ENCODE measurements at places on chromosomes 12 and 14.

DNA sequence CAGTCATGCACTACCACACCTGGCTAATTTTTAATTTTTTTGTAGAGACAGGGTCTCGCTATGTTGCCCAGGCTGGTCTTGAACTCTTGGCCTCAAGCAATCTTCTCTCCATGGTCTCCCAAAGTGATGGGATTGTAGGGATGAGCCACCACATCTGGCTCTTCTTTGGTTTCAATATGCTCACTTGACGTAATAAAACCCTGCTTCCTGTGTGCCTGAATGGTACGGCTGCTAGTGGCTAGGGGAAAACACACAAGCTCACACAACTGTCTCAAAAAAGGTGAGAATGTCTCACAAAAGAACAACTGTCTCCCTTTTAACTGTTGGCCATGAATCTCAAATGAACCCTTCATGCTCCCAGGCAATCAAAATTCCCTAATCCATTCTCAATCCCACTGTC is 15.0 kb downstream of the C1S start:
- H3K27ac ChIP-seq, result no peak overlapping the region
- no peaks in the 10 kb centered on the region for H3K4me1 ChIP-seq
- H3K27me3 ChIP-seq, result no peaks in the 10 kb centered on the region
- H3K36me3 ChIP-seq, result no peaks in the 10 kb centered on the region
- no peak for DNase-seq

DNA sequence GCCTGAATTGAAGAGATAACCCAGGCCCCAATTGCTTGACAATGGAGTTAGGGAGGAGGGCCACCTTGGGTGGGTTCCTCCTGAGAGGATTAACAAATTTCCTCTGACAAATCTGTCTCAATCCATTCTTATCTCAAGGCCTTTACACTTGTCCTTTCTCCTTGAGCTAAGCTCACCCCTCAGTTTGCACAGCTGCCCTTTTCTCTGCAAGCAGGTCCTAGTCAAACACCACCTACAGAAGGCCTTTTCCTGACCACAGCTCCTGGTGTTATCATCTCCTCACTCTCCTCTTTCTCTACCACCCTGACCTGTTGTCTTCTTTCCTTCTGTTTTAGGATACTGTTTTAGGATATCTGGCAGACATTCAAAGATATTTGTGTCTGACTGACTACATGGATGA is 26.4 kb upstream of the GSC start:
- H3K4me1 ChIP-seq, result no peaks in the 10 kb centered on the region
- no peak for DNase-seq
- no peak overlapping the region for H3K4me3 ChIP-seq
- H3K36me3 ChIP-seq, result no peaks in the 10 kb centered on the region

- no peaks in the 10 kb centered on the region for H3K4me1 ChIP-seq
- peaks cover 9% of the 10 kb centered on the region for H3K36me3 ChIP-seq
Observed at GRCh38 chr12:93476555-93476954, 9.2 kb downstream of the MRPL42 start.

DNA sequence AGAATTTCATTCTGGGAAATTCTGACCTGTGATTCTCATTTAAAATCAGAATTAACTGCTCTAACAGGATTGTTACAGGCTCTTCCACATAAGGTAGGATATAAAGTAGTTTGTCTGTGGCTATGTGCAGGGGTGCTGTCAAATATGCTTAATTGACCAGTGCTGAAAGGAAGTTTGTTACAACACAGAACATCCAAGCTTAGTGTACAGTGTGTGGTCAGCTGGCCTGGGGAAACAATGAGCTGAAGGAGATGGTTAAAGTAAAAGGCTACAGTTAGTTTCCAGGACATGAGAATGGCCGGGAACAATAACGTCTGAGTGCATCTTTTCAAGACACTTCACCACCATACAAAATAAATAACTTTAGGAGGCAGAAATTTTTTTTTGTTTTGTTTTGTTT is 68.0 kb downstream of the PKP2 start:
- no peaks in the 10 kb centered on the region for H3K27me3 ChIP-seq
- H3K27ac ChIP-seq, result no peak overlapping the region
- no peaks in the 10 kb centered on the region for H3K4me1 ChIP-seq

- DNase-seq, result no peak
- H3K27me3 ChIP-seq, result no peaks in the 10 kb centered on the region
- H3K36me3 ChIP-seq, result no peaks in the 10 kb centered on the region
Observed at GRCh38 chr14:46322076-46322475, 329.5 kb downstream of the RPL10L start.

DNA sequence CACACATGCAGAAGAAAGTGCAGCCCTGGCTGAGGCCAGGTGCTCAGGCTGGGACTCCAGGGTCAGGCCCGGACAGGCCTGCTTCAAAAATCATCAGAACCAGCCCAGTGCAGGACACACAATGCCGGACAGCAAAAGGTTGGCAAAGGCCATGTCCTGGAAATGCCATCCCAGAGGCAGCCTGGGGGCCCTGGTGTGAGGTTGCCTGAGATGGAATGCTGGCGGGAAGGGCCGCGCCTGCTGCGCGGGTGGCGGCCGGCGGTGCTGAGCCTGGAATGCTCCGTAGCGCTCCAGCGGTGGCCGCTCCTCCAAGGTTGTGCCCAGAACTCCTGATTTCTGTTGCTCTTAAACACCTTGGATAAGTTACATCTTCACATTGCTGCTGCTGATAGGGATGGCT is 21.7 kb upstream of the CRIP2 start:
- no peak for DNase-seq
- no peaks in the 10 kb centered on the region for H3K4me1 ChIP-seq
- no peak overlapping the region for H3K4me3 ChIP-seq
- no peak overlapping the region for H3K27ac ChIP-seq
- peaks cover 17% of the 10 kb centered on the region for H3K36me3 ChIP-seq

DNA sequence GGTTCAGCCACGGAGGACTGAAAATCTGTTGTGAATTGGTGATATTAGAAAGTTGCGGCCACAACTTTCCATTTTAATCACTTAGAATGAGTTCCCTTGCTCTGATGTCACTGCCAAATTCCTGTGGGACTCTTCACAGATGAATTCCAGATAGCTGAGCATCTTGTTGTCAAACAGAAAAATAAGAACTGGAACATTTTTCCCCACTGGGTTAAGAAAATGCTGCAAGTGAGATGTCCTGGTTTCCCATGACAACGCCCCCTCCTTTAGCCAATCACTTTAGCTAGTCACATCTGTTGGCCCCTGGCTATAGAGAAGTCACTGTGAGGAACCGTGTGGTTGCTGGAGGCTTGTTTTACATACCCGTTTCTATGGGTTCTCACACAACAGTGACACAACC is 135.9 kb downstream of the KTN1 start:
- H3K4me1 ChIP-seq, result no peaks in the 10 kb centered on the region
- H3K4me3 ChIP-seq, result no peak overlapping the region
- H3K27ac ChIP-seq, result no peak overlapping the region
- no peaks in the 10 kb centered on the region for H3K27me3 ChIP-seq

DNA sequence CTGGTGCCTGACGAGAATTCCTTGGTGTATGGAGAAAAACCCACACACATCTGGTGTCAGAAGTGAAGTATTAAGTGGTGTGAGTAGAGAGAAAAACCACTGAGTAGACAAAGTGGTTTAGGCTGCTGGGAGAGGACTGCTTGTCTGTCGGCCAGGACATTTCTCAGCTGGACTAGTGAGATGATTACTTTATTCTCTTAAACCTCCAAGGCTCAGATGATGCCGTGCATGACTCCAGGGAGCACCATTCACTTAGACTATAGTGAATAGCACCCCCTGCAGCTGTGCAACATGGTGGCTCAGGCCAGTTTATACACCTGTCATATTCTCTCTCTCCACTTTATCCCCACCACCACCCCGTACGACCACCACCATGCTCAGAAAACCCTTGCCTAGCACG is 28.5 kb upstream of the NFYB start:
- no peaks in the 10 kb centered on the region for H3K4me1 ChIP-seq
- H3K4me3 ChIP-seq, result no peak overlapping the region
- no peak overlapping the region for H3K27ac ChIP-seq
- no peaks in the 10 kb centered on the region for H3K27me3 ChIP-seq
- DNase-seq, result no peak
- H3K36me3 ChIP-seq, result no peaks in the 10 kb centered on the region

GRCh38 chr12:75974323-75975187 is 57.0 kb downstream of the PHLDA1 start:
- H3K4me1 ChIP-seq, result peaks cover 24% of the 10 kb centered on the region
- no peak for DNase-seq
- no peak overlapping the region for H3K4me3 ChIP-seq
- no peaks in the 10 kb centered on the region for H3K36me3 ChIP-seq

DNA sequence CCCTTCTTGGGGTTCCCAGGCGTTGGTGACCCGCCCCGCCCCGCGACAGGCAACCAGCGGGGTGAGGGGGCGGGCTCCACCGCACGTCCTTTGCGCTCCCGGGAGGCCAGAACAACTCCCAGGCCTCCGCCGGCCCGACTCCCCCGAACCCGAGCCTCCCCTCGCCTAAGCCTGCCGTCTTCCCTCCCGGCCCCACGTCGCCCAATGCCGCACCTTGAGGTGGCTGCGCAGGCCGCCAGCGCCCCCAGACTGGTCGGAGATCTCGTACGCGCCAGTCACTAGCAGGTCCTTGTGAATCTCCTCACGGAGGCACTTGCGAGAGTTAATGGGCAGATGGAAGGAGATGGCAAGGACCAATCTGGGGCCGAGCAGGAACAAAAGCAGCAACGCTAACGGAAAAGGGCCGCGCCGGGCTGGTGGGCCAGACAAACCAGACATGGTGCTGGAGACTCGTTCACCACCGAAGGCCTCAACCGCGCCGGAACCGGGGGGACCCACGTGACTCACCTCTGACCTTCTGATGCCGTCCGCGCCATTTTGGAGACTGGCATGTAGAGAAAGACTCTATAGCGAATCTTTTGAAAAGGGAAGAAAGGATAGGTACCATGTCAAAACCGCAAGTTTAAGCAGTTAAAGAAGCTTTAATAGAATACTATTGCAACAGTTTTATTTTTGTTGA is at the start of gene TMED10:
TMED10 (minus strand) TSS at position 471 of the 679 bp plus-strand sequence; CDS start at position 438, 33 bp downstream.
- no peaks in the 10 kb centered on the region for H3K27me3 ChIP-seq
- peak; percentile 96 for DNase-seq
- peak within 1 kb of the TSS; percentile 99 for H3K27ac ChIP-seq
- peaks cover 38% of the 10 kb centered on the region for H3K4me1 ChIP-seq
- H3K4me3 ChIP-seq, result peak within 1 kb of the TSS; percentile 78

DNA sequence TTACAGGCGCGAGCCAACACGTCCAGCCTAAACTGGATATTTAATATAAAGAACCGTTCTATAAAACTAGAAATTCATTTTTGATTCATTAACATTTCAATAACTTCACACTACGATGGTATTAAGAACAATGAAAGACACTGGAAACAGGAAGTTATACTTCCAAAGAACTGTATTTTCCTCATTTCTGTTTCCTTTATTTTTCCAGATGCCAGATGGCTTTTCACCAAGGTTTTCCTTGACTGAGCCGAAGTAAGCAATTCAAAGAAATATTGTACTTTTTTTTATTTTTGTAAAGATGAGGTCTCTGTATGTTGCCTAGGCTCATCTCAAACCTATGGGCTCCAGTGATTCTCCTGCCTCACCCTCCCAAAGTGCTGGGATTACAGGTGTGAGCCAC is 28.2 kb downstream of the EEA1 start:
- peaks cover 13% of the 10 kb centered on the region for H3K4me1 ChIP-seq
- no peak overlapping the region for H3K4me3 ChIP-seq
- no peak for DNase-seq
- no peaks in the 10 kb centered on the region for H3K36me3 ChIP-seq
- H3K27ac ChIP-seq, result no peak overlapping the region

DNA sequence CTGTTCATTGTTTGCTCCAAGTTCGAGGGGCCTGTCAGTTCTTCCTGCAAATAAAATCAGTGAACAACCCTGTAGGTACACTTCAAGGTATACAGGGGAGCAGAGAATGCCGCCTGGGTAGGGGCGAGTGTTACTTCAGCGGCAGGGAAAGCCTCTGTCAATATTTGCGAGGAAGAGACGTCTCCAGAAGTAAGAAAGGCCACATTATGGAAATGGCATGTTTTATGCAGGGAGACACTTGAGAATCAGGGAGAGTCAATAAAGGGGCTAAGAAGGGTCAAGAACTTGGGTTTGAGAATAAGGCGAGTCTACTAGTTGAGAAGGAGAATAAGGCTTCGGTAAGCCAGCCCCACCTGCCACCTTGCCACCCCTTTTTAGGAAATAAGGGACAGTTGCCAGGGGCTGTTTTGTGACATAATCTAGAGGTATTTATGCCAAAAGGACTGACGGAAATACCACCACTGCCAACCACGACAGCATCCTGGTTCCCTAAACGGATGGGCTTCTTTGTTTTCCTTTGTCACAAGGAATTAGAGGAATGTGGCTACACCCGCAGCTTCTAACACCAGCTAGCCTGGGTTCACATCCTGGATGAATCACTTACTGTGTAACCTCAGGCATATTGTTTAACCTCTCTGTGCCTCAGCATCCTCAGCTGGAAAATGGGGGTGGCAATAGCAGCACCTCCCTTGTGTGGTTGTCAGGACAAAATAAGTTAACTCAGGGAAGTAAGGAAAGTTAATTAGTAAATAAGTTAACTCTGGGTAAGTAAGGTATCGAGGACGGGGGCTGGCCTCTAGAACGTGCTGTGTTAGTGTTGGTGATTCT is 67.7 kb downstream of the EID3 start:
- no peaks in the 10 kb centered on the region for H3K27me3 ChIP-seq
- H3K27ac ChIP-seq, result no peak overlapping the region

- no peak for DNase-seq
- no peaks in the 10 kb centered on the region for H3K36me3 ChIP-seq
- H3K4me3 ChIP-seq, result no peak overlapping the region
- H3K4me1 ChIP-seq, result no peaks in the 10 kb centered on the region
- no peaks in the 10 kb centered on the region for H3K27me3 ChIP-seq
- no peak overlapping the region for H3K27ac ChIP-seq
Observed at GRCh38 chr12:33437598-33437997, 2.0 kb downstream of the SYT10 start.

- peak overlapping the region; percentile 8 for H3K27ac ChIP-seq
- peaks cover 35% of the 10 kb centered on the region for H3K4me1 ChIP-seq
- no peak overlapping the region for H3K4me3 ChIP-seq
- H3K36me3 ChIP-seq, result peaks cover 9% of the 10 kb centered on the region
- peak; percentile 45 for DNase-seq
Observed at GRCh38 chr12:45878630-45879255, 111.6 kb downstream of the SCAF11 start.

DNA sequence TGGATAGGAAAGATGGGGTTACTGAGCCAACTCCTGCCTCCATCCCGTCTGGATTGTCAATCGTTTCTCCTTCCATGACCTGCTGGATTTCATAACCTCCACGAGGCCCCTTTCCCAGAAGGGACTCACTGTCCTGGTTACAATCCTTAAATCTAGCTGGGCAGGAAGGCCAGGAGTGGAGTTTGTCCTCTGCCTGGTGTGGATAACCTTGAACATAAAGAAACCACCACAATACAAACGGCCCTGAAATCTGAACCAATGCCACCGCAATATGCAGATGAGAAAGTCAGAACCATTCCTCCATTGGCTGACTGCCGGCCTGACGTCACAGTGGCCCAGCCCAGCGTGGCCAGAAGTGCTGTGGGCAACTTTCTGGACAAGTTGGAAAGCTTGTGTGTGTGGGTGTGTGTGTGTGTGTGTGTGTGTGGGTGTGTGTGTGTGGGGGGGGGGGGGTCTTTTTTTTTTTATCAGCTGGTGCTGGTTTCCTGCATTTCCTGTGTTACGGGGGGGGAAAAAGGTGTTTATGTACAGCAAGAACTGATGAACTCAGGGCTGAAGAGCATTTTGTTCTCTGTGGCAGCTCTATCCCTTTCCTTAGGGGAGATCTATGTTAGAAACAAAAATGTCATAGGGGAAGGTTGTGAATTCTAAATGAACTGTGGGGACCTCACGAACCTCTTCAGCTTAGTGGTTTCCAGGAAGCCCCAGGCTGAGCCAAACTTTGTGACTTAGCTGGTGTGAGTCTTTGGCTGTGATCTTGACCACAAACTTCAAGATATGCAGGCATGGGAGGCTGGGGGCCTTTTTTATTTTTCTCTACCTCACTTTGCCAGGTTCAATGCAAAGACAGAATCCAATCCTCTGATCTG is 81.6 kb upstream of the MED13L start:
- no peaks in the 10 kb centered on the region for H3K36me3 ChIP-seq
- H3K27ac ChIP-seq, result peak overlapping the region; percentile 9
- DNase-seq, result peak; percentile 86
- peak overlapping the region; percentile 57 for H3K4me3 ChIP-seq
- H3K4me1 ChIP-seq, result peaks cover 26% of the 10 kb centered on the region
- no peaks in the 10 kb centered on the region for H3K27me3 ChIP-seq
